ENCODE measurements at places on chromosomes 7 and 10.

DNA sequence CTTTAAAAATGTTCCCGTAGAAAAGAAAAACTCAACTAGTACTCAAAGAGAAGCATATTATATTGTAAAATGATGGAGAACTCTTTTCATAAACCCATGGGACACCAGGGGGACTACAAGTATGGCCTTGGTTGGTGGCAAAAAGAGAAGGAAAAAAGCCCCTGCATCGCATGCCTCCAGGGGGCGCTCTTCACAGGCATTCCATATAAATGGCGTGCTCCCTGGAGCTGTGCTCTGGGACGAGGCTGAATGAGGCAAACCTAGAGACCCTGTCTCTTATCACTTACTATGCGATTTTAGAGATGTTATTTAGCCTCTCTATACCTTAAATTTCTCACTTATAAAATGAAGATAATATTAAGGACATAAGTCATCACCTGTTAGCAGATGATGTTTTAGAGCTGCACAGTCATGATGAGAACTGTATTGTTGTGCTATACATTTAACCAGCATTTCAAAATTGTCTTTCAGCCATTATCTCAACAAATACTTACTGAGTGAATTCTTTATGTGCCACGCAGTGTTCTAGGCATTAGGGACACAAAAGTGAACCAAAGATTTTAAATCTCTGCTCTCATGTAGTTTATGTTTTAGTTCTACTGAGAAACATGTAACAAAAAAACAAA lies 105.8 kb downstream of the ARHGAP21 start:
- no peak for DNase-seq

- DNase-seq, result peak; percentile 32
Measured at GRCh38 chr10:48798481-48799254, 114.0 kb downstream of the WDFY4 start.

DNA sequence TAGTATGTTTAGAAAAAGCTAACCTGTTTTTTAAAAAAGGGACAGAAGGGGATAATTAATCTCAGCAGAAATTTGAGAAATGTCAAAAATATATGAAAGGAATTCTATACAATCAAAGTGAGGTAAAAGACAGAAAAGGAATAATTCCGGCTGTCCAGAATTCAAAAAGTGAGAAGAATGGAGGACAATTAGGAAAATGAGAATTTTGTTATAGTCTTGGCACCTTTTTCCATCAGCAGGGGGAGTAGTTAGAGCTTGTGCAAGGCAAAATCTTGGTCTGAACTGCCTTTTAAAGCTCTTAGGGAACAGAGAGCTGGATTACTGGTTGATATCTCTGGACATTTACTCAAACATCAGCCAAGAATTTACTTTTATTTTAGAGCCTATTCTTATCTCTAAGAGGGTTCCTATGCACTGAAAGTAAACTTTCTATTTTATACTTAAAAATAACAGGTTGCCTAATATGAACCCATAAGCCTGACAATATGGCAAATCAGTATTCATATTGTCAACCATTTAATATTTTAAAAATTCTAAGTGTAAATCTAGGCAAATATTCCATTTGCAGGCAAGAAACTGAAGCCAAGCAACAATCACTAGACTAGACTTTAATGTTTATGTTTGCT lies 185.6 kb downstream of the ANK3 start:
- DNase-seq, result no peak

DNA sequence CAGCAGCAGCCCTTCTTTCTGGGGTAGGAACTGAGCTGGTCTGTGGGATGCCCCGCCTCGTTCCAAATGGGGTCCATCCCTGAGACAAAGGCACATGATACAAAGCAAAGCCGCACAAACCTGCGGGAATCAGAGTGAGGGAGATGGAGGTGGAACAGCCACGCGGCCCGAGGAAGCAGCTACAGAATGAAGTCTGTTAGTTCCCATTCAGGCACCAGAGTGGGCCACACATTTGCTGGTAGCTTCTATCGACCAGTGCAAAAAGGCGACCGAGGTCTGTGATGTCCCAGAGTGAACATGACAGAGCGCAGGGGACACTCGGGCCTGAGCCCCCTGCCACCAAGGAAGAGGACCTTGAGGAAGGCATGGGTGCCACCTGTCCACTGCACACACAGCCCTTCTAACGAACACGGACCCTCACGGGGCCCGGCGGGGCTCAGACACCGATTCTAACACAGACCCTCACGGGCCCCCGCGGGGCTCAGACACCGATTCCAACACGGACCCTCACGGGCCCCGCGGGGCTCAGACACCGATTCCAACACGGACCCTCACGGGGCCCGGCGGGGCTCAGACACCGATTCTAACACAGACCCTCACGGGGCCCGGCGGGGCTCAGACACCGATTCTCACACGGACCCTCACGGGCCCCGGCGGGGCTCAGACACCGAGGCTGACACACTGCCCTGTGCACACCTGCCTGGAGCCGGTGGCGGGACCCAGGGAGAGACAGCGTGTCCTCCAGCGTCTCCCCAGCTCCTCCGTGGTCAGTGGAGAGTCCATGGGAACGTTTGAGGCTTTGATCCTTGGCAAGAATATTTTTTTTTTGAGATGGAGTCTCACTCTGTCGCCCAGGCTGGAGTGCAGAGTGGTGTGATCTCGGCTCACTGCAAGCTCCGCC lies 32.8 kb upstream of the FAM20C start:
- no peak for DNase-seq

GRCh38 chr10:131452926-131453720 lies 141.6 kb upstream of the TCERG1L start:
- no peak for DNase-seq

DNA sequence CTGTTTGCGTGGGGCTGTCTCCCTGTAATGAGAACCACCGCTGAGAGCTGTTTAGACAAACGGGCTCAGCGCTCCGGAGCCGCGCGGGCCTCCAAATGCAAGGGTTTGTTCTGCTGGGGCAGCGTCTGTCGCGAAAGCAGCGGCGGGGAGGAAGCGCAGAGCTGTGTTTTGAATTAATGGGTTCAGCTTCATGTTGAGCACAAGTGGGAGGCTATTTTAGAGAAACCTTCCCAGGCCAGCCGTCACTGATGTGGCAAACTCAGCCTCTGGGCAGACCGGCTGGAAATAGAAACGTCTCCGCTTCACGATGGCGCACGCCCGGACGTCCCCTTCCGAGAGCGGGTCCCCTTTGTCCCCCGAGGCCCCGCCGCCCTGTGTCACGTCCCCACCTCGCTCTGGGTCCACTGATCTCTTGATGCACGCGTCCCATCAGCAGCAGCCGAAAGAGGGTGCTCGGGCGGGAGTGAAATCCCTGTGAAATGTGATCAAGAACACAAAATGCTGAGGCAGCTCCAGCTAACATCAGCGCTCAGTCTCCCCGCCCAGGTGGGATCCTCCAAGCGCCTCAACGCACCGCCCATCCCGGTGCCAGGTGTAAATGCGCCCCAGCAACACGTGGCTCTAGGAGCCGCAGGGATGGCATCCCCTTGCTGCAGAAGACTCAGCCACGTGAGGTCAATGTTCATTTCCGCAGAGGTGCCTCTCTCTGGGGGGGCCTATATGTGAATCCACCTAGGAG lies 44.9 kb downstream of the BAMBI start:
- no peak for DNase-seq

GRCh38 chr7:151514461-151515275 lies 5.0 kb downstream of the RHEB start:
- DNase-seq, result no peak

DNA sequence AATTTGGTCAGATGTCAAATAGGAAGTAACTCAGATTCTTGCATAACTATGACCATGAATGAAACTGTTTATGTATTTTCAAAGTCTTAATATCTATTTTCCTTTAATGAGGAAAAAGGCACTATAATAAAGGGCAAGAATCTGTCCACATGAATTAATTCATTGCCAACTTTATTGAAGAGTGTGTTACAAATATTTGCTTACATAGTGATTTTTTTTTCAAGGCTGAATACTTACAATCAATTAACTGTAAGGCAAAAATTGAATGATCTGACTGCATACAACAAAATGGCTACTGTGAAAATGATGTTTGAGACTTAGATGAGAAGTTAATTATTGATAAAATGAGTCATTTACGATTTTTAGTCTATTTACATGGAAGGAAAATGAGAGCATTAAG lies 475.0 kb downstream of the DNAJB9 start:
- DNase-seq, result no peak

All from GM04504 (cell line).